ENCODE measurements at places on chromosomes 13 and 19. TPM values are rescaled to one million over a fixed set of nuclear protein-coding genes. Genes with fewer than 3 reads are reported as not detected.

The FBN3 gene
- total RNA-seq: not detected

The ZNF793 gene
- total RNA-seq: 3.8 TPM

The FFAR3 gene
- total RNA-seq: not detected

- no peak for DNase-seq
These were observed 14.6 kb downstream of the PROSER1 start for GRCh38 chr13:39023316-39023715.

GRCh38 chr19:20423381-20424197 is 142.0 kb downstream of the ZNF737 start:
- DNase-seq: no peak

DNA sequence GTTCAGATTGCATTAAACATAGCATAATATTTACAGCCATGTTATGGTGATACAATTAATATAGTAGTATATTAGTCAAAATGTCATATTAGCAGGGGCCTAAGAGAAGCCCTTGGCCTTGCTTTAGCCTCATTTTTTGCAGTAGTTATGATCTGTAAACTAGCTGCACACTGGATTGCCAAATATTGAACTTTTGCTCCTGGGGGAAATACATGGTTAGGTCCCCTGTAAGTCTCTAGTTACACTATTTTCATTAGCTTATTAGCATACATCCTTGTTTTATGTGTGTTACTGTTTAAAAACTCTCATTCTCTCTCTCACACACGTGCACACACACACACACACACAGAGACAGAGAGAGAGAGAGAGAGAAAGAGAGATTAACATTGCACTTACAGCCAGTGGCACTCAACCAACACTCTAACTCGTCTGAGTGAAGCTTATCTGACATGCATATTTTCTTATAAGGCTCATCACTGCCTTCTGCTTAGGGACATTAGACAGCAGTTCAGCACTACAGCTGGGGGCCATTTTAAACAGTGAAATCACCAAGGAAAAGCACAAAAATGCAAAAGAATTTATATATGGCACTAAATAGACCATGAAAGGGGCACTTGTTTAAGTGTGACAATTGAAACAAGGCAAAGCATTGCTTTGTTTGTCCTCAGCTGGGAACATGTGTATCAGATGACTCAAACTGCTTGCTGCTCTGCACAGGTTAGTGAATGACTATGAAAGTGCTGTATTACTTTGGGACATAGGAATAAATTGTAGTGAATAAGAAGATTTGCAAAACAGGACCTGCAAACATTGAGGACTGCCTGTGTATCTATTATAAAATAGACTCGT is 278.7 kb downstream of the GPC6 start:
- DNase-seq: no peak

DNA sequence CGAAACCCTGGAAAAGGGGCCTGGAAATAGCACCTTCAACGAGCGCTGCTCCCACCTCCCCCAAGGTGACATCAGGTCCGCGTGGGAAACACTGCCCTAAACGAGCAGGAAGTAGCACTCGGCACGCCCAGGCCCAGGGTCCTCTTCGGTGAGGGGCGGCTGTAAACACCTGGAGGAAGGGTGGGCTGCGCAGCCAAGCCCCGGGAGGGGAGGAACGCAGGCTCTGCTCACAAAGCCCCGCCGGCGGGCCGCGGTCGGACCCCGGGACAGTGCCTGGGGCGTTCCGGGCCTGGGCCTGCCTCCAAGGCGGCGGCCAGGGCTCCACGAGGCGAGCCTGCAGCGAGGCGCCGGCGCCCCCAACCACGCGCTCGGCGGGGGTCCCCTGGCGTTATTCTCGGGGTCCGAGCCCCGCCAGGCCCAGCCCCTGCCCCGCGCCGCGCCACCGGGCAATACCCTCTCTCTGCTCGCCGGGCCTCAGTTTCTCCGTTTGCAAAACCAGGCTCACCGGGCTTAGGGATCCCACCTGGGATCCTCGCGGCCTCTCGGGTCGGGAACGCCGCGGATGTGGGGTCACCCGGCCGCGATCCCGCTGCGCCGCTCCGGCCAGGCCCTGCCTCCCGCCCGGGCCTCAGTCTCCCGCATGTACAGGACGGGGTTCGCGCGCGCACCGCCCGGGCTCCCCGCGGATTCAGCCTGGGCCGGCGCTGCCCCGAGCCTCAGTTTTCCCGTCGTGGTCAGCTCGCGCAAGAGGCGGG is 630 bp downstream of the RNF126 start:
- DNase-seq: peak; percentile 36

DNA sequence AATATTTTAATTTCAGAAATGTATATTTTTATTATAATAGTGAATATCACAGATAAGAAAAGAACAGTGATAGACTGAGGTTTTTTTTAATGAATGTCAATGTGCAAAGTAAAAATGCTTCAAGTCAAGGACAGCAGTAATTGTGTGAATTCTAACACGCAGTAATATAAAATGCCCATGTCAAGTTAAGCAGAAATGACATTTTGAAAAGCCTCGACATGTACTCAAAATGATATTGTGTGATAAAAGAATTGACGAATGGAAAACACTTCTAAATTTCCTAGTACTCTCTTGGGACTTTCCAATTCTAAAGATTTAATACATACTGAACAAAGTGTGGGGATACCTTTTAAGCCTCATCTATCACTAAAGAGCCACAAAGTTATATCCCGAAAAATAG is 172.6 kb downstream of the SLITRK6 start:
- no peak for DNase-seq

DNA sequence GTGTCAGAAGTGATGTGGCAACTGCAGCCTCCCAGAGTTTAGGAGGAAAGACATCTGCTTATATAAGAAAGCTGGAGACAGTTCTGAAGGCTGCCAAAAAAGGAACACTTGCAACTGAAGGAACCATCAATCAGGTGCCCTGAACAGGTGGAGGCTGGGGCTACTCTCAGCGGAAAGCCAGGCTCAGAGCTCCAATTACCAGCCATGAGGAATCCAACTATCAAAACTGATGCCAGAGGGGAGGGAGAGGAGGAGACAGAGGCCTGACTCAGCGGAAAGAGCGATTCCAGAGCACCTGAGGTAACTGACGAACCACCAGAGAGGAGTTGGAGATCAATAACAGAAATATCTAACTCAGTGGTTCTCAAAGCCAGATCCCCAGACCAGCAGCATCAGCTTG is 24.3 kb downstream of the LEUTX start:
- no peak for DNase-seq

Data from endothelial cell of umbilical vein (primary cell).